ENCODE measurements at places on chromosomes 16 and 17.
A peak's percentile ranks its signal among the peaks of the same experiment; 100 is the strongest.

DNA sequence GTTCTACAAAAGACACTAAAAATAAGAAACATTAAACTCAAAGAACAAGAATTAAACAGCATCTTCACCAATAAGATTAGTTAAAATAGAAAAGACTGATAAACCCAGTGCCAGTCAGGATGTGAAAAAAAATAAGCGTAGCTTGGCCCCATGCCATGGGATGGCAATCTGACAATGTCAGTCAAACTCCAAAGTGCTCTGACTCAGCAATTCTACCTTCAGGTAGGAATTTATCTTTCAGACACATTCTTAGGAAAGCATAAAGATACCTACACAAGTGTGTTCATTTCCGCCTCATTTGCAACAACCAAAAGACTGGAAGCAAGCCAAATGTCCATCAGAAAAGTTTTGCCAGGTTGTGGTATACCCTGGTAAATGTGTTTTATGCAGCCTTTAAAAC lies 9.1 kb upstream of the MPO start:
- DNase-seq: peak; percentile 48

DNA sequence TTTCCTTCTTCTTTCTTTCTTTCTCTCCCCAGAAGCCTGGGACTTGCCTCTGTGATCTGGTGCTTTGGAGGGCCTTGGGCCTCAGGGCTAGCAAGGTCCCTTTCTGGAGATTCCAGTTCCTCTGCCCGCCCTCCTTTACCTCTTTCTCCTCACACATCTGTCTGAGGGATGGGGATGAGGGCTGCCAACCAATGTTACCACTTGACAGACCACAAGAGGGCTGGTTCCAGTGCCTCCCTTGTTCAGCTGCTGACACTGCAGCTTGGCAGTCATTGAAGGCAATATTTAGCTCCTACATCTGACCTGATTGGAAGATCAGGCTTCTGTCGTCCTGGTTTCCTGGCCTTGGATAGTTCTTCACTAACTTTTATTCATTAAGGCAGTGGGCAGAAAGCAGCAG lies 3.6 kb upstream of the ZNF652 start:
- DNase-seq: no peak

GRCh38 chr17:46796524-46796923 lies 22.0 kb downstream of the WNT3 start:
- no peak for DNase-seq

- peak; percentile 74 for DNase-seq
Observed at GRCh38 chr17:81309140-81309858, 14.2 kb upstream of the SLC38A10 start.

DNA sequence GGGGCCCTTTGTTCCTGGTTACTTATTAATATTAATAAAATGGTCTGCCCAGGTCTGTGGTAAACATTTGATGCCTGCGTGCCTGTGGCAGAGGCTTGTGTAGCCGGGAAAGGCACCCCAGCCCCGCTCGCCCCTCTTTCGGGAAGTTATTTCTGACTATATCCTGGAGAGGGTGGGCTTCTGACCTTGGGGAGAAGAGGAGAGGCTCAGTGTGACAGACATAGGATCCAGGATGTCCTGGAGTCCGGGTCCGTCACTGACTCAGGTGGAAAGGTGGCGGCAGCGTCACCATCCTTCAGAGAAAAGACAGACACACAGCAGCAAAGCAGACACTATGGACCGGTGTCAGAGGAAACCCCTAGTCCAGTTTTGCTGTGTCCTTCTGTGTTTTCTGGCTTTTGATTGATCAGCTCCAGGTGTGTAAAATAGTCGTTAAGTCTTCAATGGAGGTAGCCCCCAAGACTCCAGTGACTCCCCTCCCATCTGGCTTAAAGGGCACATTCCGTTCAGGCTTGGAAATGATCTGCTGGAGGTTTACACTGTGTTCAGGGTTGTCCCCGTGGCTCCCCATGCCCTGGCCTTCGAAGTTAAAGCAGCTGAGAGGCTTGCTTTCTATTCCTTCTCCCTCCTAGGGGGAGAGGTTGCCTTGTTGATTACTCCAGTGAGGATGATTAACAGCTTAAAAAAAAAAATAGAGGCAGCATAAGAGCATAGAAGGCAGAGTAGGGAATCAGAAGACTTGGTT lies 81.6 kb downstream of the CCDC182 start:
- DNase-seq: no peak

DNA sequence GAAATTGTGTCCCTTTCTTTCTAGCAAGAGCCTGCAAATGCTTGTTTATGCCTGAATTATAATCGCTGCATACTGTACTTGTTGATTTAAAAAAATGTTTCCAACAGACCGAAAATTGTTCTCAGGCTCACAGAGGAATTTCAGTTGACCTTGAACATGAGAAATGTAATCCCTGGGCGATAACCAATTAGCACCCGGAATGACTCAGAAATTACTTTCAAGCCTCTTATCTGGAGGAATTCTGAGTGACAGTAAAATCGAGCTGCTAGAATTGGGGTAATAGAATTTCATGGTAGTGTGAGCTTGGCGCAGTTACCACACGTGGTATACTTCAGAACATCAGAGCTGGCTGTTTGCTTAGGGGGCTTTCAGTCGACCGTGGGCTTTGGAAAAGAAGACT lies 139.1 kb upstream of the CACNG3 start:
- no peak for DNase-seq

DNA sequence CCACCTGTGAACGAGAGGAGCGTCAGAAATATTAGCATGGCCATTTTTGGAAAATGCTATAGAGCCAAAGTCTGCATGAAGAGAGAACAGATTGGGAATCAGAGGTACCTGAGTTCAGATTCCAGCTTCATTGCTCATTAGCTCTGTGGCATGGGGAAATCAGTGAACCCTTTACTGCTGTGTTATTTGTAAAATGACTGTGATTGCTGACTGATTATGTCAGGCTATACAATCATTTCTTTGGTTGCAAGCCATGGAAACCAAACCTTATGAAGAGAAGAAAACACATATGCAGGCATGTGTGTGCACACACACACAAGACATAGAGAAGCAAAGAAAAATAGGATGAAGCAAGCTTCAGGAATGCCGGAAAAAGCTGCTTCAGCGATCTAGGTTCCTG lies 101.4 kb upstream of the HSBP1 start:
- no peak for DNase-seq

- DNase-seq: no peak
Observed at GRCh38 chr17:83204230-83204725, 124.9 kb downstream of the METRNL start.

DNA sequence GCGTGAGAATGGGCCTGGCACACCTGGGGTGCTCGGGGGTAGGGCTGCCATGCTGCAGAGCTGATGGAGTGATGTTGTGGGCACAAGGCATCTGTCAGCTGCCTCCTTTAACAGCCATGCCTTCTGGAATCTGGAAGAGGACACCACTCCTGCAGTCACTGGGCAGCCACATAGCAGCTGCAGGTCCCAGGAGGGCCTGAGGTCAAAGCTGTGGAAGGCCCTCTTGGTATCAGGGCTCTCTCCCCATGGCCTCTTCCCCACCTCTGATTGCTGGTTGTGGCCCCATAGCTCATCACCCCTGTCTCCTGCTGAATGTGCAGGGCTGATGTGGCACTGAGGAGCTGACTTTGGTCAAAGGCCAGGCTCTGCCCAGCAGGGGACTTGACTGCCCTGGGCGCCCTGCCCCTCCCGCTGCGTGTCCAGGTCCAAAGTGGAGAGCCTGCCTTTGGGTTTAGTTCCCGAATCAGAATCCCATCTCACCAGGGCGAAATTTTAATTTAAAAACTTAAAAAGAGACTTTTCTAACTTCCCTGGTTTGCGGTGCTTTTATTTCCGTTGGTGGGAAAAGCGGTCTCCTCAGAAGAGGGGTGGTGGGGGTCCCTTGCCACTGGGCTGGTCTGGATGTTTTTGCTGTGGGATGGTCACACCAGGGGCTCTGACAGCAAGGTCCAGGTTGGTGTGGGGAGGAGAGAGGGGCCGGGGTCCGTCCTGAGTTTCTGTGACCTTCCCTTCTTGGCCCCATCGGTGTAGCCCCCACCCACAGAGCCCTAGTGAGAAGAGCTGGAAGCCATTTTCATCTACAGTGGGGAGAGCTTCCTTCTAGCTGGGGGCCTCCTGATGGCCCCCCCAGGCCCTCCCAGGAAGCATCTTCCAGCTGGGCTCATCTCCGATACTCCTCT lies 5.9 kb downstream of the UBALD2 start:
- DNase-seq: no peak

- peak; percentile 38 for DNase-seq
Observed at GRCh38 chr17:9987779-9988585, 82.9 kb upstream of the RCVRN start.

DNA sequence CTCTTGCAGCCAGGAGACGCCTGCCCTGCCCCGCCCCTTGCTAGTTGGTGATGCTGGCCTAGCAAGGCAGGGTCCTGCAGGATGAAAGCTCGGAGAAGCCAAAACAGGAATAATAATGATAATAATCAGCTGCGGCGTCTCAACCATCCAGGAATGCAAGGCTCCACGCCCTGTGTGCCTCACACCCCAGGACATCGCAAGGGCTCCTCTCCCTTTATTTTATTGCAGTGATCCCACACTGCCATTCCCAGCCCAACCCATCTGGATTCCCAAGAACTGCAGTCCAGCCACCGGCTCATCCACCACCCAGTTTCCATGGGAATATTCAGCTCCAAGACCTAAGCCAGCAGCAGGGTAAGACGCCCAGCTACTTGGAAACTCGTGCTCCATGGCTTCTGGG lies 21.0 kb upstream of the ZNF652 start:
- DNase-seq: no peak

GRCh38 chr16:56851671-56852400 lies 13.2 kb upstream of the SLC12A3 start:
- no peak for DNase-seq

- peak; percentile 2 for DNase-seq
Observed at GRCh38 chr16:49644145-49644463, 211.8 kb downstream of the ZNF423 start.

- no peak for DNase-seq
Observed at GRCh38 chr17:11340803-11341202, 99.8 kb downstream of the SHISA6 start.

GRCh38 chr17:33802349-33803198 lies 452.5 kb upstream of the CCL2 start:
- no peak for DNase-seq

- no peak for DNase-seq
Observed at GRCh38 chr17:60149691-60150582, at the start of gene CA4. TSS of gene CA4 (plus strand) at chr17:60149973. CDS start at chr17:60150035, 62 bp downstream.

Data from MCF 10A (cell line).